ENCODE measurements at places on chromosomes 4 and X. TPM values are rescaled to one million over a fixed set of nuclear protein-coding genes. Genes with fewer than 3 reads are reported as not detected.

CACNA1F gene
- total RNA-seq = 1.3 TPM

DBET gene
- total RNA-seq = not detected

SLC7A11 gene
- 21.6 TPM for total RNA-seq

ACSL4 gene
- 30.4 TPM for total RNA-seq

PFKFB1 gene
- 0.96 TPM for total RNA-seq

NR3C2 gene
- total RNA-seq = 47.0 TPM

CCDC120 gene
- 7.2 TPM for total RNA-seq

IL13RA2 gene
- 0.44 TPM for total RNA-seq

UCP1 gene
- not detected for total RNA-seq

GLRA2 gene
- total RNA-seq = 5.9 TPM

CXCL11 gene
- 1.3 TPM for total RNA-seq

TLR10 gene
- total RNA-seq = 2.8 TPM

CENPVL1 gene
- total RNA-seq = not detected

LAS1L gene
- total RNA-seq = 51.6 TPM

MTTP gene
- 0.80 TPM for total RNA-seq

ARAP2 gene
- 228 TPM for total RNA-seq

CXCL10 gene
- total RNA-seq = not detected

SLC9B1 gene
- total RNA-seq = 6.0 TPM

ENPEP gene
- 2.2 TPM for total RNA-seq

RHOXF1 gene
- total RNA-seq = 2.1 TPM

DGAT2L6 gene
- total RNA-seq = not detected

DAPP1 gene
- total RNA-seq = 0.47 TPM

GSX2 gene
- 1.6 TPM for total RNA-seq

DSPP gene
- not detected for total RNA-seq

NUP54 gene
- total RNA-seq = 48.4 TPM

NEIL3 gene
- not detected for total RNA-seq

PNMA6A gene
- total RNA-seq = 42.6 TPM

SLC6A14 gene
- not detected for total RNA-seq

NEUROG2 gene
- total RNA-seq = 0.67 TPM

HERC5 gene
- total RNA-seq = 4.0 TPM

CYBB gene
- total RNA-seq = 16.4 TPM

SLC25A31 gene
- total RNA-seq = not detected

IL3RA gene
- total RNA-seq = 0.29 TPM

LRP2BP gene
- 24.5 TPM for total RNA-seq

RNF150 gene
- total RNA-seq = 28.4 TPM

PRSS12 gene
- total RNA-seq = 3.9 TPM

MGAT4D gene
- total RNA-seq = not detected

DMP1 gene
- total RNA-seq = not detected

MAGEB18 gene
- total RNA-seq = not detected

FOXR2 gene
- not detected for total RNA-seq

SMAD1 gene
- 38.2 TPM for total RNA-seq

NOP14 gene
- 14.1 TPM for total RNA-seq

IGFBP7 gene
- total RNA-seq = 99.1 TPM

MID1IP1 gene
- total RNA-seq = 113 TPM

NELFA gene
- total RNA-seq = 62.9 TPM

RPA4 gene
- 1.2 TPM for total RNA-seq

GLOD5 gene
- total RNA-seq = not detected
